CD4-positive, alpha-beta memory T cell (primary cell): ENCODE measurements at places on chromosomes 5 and 9.

DNA sequence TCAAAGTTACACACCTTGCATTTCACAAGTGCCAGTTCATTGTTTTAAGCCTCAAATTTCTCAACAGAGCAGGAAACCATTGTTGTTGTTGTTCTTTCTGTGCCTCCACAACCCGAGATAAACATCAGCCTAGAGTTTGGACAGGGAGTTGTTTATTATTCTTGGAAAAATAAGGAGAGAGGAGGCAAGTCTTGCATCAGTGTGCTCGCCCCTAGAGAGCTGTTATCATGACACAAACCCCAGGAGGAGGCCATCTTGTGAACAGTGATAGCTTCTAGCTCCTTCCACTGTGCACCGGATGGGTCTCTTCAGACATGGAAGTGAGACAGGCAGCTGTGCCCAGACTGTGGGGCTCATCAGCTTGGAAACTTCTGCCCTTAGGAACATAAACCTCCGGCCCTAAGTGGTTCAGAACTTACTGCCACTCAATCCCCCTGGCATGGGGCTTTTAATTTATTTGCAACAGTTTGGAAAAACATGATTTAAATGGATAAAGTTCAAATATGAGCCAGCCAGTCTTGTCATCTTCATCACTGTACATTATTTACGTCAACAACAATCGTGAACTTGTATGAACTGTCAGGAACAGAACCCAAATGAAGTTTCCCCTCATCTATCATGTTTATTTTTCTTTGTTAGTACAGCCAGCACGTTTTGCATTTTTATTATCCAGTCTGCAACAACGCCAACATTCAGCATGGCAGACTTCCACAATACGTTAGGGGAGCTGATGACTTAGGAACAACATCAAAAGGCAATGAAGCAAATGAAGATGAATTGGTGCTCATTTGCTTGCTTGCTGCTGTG lies 181.7 kb upstream of the S1PR3 start:
- H3K27ac ChIP-seq, result no peak overlapping the region
- H3K4me1 ChIP-seq, result no peaks in the 10 kb centered on the region
- DNase-seq, result no peak
- H3K4me3 ChIP-seq, result no peak overlapping the region
- no peaks in the 10 kb centered on the region for H3K27me3 ChIP-seq

DNA sequence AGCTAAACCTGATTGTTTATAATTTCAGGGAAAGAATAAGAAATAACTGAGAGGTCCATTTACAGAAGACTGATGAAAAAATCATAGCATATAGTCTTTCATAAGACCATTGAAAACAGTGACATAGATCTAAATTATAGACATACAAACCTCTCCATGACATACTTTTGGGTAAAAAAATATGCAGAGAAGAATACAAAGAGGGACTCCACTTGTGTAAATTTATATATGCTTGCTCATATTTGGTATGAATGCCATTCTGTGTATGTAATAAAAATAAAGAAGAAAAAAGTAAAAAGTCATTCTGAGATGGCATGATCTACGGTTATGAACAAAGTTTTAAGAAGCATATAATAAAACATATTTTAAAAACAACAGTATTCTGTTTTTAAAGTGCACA lies 310.7 kb downstream of the ASTN2 start:
- no peak overlapping the region for H3K4me3 ChIP-seq
- no peaks in the 10 kb centered on the region for H3K36me3 ChIP-seq
- H3K27ac ChIP-seq, result no peak overlapping the region
- H3K4me1 ChIP-seq, result no peaks in the 10 kb centered on the region
- no peak for DNase-seq

DNA sequence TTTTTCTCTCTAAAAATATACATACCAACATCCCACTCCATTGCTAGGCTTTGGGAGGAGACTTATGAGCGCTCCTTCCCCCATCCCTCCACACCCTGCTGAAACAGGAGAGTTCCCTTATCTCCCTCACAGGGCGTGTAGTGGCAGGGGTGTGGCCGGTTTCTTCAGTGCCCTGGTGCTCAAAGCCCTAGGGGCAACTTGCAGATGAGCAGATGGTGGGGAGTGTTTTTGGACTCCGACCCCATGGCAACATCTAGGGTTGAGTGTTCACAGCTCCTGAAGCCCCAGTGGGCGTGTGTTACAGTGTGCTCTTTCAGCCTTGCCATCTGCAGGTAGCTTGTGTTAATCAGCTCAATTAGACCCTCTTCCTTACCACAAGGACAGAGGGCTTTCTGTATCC lies 409.5 kb downstream of the MAT2B start:
- H3K4me1 ChIP-seq, result no peaks in the 10 kb centered on the region
- H3K27me3 ChIP-seq, result no peaks in the 10 kb centered on the region
- H3K27ac ChIP-seq, result no peak overlapping the region

GRCh38 chr9:95229230-95229915 lies 88.1 kb downstream of the FANCC start:
- DNase-seq, result no peak
- H3K27me3 ChIP-seq, result no peaks in the 10 kb centered on the region
- no peak overlapping the region for H3K27ac ChIP-seq

GRCh38 chr5:138809391-138809790 lies 56.2 kb downstream of the CTNNA1 start:
- H3K4me3 ChIP-seq, result no peak overlapping the region
- H3K36me3 ChIP-seq, result no peaks in the 10 kb centered on the region
- no peak overlapping the region for H3K27ac ChIP-seq
- peaks cover 8% of the 10 kb centered on the region for H3K4me1 ChIP-seq

DNA sequence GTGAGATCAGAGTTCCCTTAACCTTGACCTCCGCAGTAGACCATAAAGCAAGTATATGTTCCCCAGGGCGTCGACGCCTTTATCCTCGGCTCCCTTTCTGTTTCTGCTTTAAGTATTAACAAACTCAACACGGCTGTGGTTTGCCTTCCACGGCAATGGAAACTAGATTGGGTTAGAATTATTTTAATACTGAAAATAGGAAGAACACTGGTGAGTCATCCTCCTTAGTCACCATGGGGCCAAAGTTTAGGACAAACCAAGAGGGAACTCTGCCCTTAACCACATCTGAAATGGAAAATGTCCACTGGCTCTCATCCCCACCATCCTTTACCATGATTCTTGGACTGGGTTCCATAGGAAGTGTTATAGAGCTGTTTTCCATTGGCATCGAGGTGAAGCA lies 386.1 kb downstream of the ACTL7B start:
- no peak overlapping the region for H3K4me3 ChIP-seq
- no peaks in the 10 kb centered on the region for H3K4me1 ChIP-seq
- no peaks in the 10 kb centered on the region for H3K36me3 ChIP-seq
- no peak overlapping the region for H3K27ac ChIP-seq

- no peaks in the 10 kb centered on the region for H3K36me3 ChIP-seq
- H3K4me1 ChIP-seq, result no peaks in the 10 kb centered on the region
- no peak overlapping the region for H3K27ac ChIP-seq
- DNase-seq, result no peak
Measured at GRCh38 chr5:127385936-127386335, 95.3 kb downstream of the MEGF10 start.

- H3K36me3 ChIP-seq, result no peaks in the 10 kb centered on the region
- no peak overlapping the region for H3K4me3 ChIP-seq
- H3K27me3 ChIP-seq, result no peaks in the 10 kb centered on the region
Measured at GRCh38 chr9:37745970-37746369, 7.6 kb upstream of the TRMT10B start.
